Esophagus muscularis mucosa (tissue), 4 donors: ENCODE measurements at places on chromosomes 1 and 21.

- DNase-seq = no peak
Observed at GRCh38 chr1:55214212-55214933, 791 bp downstream of the USP24 start.

DNA sequence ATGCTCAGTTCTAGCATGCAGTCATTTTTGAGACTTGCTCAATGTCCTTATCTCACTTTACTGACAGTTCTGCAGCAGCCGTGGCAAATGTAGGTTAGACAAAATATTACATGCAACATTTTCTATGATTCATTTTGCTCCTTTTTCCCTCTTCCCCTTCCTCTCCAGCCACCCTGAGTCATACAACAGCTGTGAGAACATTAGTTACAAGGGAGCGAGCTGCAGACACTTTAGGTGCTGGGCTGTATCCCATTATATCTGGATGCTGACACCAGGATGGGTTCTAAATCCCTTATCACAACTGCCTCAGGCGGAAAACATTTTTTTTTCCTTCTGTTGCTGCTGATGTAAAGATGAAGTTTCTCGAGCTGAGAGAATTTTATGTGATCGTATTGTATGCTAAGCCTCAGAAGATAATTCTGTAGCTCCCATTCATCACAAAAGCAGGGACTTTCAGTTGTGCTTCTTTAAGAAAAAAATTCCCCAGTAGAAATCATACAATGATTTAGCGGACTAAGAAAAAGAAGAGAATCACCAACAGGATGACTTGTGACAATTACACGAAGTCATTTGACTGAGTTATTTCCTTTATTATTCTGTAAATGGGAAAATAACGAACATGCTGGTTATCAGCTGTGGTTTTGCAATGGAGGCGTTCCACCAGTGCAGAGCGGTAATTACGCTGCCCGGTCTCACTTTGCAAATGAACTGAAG lies 345.0 kb downstream of the DISC1 start:
- no peak for DNase-seq

DNA sequence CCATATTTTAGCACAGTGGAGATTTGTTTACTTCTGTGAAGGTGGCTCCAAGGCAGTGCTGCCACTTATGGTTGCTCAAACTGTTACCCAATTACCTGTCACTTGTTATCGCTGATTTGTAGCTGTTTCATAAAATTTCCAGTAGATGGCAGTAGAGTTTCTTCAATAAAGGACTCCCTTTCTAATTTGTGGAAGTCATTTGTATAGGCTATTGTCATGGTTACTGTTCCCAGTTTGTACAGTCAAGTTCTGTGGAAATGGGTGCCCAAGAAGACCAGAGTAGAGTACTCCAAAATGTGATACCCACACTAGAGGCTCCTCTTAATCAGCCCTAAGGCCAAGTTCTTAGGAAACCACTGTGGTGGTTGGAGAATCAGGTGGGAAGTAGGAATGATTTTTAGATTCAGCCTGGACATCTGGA lies 186.1 kb downstream of the CLEC20A start:
- DNase-seq = no peak

GRCh38 chr1:41734201-41734970 lies 184.3 kb downstream of the HIVEP3 start:
- DNase-seq = no peak
